ENCODE measurements at places on chromosomes 16 and 17.
A peak's percentile ranks its signal among the peaks of the same experiment; 100 is the strongest.

DNA sequence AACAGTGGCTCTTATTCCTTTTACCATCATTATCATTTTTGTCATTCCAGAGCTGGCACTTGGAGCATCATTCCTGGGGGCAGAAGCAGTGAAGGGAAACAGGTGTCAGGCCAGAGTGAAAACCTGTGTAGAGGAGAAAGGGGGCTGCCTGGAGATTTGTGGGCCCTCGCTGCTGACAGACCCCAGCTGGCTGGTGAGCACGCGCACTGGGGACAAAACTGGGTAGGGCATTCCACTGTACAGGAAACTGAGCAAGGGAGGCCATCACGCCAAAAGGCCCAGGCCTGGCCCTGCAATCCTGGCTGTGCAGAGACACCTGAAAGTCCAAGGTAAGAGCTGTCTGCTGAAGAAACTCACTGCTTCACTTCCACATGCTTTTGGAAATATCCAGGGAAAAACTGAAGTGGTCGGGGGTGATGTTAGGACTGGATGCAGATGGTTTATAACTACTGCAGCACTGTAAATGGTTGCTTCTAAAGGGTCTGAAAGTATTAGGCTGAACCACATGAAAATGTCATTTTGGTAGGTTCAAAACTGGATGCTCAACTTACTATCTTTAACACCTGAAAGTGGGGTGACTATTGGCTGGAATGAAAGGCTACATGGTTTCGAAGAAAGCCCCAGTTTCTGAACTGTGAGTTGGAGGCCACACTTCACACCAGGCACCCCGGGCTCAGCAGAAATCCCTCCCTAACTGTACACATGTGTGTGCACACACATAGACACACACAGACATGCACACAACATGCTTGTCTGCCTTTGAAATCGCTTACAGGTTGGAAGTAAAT, 225.0 kb downstream of the C16orf78 start:
- no peak for DNase-seq

DNA sequence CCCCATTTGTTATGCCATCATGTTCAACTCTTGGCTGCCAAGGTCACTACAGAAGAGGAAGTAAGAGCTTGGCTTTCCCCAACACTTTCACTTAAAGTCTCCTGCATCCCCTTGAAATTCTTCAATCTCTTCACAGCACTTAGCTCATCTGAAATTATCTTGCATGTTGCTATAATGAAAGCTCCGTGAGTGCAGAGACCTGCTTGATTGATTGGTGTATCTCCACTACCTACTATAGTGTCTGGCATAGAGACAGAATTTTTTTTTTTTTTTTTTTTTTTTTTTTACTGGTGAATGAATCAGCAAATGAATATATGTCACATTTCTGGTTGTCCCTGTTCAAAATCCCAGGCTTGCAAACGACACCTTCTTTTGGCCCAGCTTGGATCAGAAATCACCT, 1.9 kb upstream of the SDR42E1 start:
- DNase-seq, result no peak

DNA sequence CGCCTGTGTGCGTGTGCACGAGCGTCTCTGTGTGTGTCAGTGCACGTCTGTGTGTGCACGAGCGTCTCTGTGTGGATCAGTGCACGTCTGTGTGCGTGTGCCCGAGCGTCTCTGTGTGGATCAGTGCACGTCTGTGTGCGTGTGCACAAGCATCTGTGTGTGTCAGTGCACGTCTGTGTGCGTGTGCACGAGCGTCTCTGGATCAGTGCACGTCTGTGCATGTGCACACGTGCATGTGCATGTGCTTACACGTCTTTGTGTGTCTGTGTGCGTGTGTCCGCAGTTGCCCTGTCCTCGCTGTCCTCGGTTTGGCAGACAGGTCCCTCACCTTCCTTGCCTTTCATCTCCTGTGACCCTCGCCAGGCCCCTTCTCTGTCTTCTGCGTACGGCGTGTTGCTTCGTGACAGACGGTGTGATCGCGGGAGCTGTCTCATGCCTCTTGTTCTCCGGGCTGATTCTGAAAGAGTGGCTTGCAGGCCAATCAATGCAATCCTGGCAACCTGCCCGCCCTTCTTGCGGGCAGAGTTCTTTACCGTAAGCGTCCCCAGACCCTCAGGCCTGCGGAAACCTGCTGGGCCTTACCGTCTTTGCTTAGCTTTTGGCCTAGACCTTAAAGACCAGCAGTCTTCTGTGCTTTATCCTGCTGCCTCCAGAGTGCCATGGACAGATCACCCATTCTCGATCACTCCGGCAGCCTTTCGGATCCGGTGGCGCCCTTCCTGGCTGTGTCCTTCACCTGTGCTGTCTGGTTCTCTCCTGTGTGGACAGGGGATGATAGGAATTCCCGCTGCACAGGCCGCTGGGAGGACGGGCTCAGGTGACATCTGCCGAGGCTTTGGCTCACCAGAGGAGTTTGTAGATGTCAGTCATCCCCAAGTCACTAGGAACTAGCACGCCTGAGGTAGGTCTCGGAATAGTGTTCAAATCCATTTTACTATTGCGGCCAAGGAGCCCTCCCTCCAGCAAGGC, 18.5 kb downstream of the MLYCD start:
- DNase-seq, result no peak

DNA sequence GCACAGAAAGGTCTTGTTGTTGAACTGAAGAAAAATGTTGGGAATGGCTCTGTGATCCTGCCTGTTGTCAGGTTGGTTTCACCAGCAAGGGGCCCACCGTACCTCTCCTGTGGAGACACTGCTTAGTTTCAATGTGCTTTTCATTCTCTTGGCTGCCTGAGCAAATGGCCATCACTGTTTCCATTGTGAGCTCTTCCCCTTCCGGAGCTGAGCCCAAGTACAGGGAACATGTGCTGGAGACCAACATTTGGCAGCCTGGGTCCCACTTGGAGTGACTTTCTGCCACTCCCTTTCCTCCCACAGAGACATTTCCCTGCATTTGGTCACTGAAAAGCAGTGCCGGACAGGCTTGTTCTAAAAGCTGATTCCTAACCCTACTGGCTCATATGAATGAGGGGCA, 23.1 kb downstream of the GABARAPL2 start:
- no peak for DNase-seq

GRCh38 chr16:52561910-52562741, 15.2 kb upstream of the TOX3 start:
- DNase-seq, result no peak

GRCh38 chr16:89473791-89474414, 16.5 kb downstream of the ANKRD11 start:
- no peak for DNase-seq

DNA sequence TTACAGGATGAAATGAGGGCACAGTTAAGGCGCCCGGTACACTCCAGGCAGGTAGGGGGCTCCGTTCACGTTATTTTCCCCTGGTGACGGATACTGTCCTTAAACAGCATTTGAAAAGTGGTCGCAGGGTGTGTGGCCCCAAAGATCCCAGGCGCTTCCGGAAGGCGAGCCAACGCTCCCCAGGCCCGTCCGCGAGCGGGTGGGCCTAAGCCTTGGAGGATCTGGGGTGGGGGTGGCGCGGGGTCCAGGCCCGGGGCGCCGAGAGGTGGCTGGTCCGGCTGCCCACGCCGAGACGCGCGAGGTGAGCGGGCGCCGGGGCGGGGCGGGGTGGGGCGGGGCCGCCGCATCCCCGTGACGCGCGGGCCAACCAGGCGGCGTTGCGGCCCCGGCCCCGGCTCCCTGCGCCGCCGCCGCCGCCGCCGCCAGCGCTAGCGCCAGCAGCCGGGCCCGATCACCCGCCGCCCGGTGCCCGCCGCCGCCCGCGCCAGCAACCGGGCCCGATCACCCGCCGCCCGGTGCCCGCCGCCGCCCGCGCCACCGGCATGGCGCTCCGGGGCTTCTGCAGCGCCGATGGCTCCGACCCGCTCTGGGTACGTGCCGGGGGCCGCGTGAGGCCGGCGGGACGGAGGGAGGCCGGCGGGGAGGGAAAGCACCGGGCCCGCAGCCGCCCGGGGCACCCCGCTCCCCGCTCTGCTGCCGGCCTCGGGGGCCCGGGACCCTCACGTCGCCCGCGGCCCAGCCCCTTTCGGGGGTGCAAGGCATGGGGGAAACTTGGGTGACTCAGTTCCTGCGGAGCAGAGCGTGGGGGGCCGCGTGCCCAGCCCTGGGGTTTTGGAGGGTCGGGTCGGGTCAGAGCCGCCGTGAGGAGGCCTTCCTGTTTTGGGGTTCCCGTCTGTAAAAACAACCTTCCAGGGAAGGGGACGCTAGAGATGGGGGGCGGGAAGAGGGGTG, at the start of gene ABCC1:
TSS of gene ABCC1 (plus strand) at position 407 of the 951 bp plus-strand sequence. CDS start at position 543, 136 bp downstream.
- peak; percentile 52 for DNase-seq
